ENCODE measurements at places on chromosomes 1 and 21.
A peak's percentile ranks its signal among the peaks of the same experiment; 100 is the strongest.

DNA sequence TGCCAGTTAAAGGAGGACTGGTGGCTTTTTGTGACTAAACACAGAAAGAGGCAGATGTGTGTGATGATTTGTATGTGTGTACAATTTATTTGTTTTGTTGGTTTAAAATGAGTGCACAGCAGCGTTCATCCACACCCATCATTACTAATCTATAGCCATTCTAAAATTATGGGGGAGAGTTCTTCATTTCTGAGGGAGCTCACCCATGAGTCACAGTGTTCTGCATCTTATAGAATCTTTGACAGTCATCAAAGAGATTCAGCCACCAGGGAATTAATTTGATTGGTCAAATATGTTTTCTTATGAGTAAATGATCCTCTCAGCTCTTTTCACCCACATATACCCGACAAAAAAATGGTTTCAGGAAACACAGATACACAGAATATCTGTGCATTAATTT lies 147.9 kb downstream of the GREM2 start:
- no peak for DNase-seq

- no peak for DNase-seq
These were observed 11.1 kb downstream of the PTPRC start for GRCh38 chr1:198649968-198650338.

GRCh38 chr1:182600036-182600713 lies 4.0 kb downstream of the RGS16 start:
- no peak for DNase-seq

DNA sequence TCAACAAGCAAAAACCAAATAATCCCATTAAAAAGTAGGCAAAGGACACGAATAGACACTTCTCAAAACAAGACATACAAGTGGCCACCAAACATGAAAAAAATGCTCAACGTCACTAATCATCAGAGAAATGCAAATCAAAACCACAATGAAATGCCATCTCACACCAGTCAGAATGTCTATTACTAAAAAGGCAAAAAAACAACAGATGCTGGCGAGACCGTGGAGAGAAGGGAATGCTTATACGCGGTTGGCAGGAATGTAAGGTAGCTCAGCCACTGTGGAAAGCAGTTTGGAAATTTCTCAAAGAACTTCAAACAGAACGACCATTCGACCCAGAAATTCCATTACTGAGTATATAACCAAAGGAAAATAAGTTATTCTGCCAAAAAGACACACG lies 145.1 kb upstream of the EDN2 start:
- no peak for DNase-seq

- no peak for DNase-seq
These were observed 75.4 kb downstream of the VWA5B1 start for GRCh38 chr1:20366056-20366462.

- DNase-seq, result no peak
These were observed 17.3 kb downstream of the SPSB1 start for GRCh38 chr1:9309991-9310390.

DNA sequence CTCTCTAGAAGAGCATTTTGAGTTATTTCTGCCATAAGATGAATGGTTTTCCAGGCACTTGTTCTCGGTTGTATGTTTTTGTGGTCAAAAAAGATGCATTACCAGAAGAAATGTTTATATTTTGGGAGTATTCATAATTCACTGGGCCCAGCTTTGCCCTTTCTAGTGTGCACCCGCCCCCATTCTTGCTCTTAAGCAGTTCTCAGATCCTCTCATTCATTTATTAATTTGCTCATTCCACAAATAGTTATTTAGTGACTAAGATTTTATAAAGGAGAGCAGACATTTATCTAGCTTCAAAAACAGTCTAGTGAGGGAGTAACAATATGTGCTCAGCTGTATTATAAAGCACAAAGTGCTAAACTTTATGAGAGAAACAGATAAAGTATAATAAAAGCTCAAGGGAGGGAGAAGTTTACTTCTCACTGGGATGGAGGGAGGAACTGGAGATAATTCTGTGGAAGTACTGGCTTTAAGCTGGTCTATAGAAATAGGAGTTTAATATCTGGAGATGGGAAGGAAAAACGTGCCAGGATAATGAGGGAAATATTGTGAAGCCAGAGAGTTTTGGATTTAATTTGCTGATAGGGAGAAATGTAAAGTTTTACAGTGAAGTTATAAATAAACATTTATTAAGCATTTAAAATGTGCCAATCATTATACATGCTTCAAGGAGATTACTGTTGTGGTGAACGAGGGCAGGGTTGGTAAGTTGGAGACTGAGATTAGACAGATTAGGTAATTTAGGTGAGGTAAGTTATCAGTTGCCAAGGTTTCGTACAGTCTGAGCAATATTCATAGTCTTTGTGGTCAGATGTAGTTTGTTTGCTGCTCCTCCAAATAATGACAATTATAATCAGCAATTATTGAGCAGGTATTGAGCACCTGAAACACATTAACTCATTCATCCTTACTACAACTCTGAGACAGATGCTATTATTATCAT lies 9.1 kb upstream of the MACF1 start:
- no peak for DNase-seq

- no peak for DNase-seq
These were observed 59.0 kb downstream of the MTR start for GRCh38 chr1:236853921-236854604.

GRCh38 chr1:185690527-185690926 lies 43.7 kb upstream of the HMCN1 start:
- DNase-seq, result no peak

DNA sequence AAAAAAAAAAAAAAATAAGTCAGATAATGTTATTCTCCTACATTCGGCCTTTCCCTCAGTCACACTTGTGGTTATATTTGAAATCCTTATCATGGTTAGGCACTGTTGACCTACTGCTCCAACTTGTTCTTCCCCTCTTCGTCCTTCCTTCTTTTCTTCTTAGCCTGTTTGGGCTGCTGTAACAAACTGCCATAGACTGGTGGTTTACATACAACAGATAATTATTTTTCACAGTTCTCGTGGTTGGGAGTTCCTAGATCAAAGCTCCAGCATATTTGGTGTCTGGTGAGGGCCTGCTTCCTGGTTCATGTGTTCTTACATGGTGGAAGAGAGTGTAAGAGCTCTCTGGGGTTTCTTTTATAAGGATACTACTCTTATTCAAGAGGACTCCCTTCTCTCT lies 73.4 kb downstream of the RABGAP1L start:
- peak; percentile 25 for DNase-seq

- DNase-seq, result no peak
These were observed 134.6 kb downstream of the HUNK start for GRCh38 chr21:32007456-32007855.

- no peak for DNase-seq
These were observed 65.1 kb upstream of the ARHGAP29 start for GRCh38 chr1:94302497-94302896.

GRCh38 chr1:169513208-169513607 lies 27.5 kb upstream of the SLC19A2 start:
- peak; percentile 40 for DNase-seq

- DNase-seq, result no peak
These were observed 2.0 kb upstream of the RAB7B start for GRCh38 chr1:206005234-206005633.

GRCh38 chr1:89854140-89854539 lies 33.3 kb downstream of the LRRC8D start:
- no peak for DNase-seq

DNA sequence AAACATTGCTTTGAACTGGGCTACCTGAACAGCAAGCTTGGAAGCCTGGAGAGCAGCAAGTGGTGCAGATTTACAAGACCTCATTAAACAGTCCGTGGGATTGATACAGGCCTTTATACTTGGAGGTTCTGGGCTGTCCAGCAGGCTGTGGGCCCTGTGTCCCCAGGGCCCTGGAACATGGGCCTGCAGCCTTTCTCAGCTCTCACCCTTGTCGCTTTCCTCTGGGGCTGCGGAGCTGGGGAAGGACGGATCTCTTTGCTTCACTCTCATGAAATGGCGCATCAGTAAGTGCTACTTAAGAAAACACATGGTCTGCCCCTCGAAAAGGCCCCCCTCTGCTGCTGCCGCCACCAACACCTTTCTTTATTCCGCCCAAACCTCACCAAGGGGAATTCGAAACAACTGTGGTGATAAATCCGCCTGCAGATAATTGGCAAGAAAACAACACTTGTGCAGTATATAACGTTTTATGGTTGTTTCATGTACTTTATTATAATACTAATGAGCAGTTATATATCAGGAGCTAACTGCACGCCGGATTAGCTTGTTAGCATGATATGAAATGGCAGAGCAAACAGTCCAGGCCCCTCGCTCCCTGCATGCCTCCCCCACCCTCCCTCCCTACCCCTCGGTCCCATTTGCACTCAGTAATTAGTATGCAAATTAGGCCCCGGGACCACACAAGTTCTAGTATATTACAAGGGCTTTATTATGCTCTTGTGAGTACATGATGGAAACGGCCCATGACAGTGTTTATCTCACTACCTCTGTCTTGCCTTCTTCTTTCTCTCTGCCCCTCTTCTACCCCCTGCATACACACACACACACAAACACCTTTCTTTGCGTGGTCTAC lies 131.5 kb downstream of the RNF220 start:
- DNase-seq, result no peak

DNA sequence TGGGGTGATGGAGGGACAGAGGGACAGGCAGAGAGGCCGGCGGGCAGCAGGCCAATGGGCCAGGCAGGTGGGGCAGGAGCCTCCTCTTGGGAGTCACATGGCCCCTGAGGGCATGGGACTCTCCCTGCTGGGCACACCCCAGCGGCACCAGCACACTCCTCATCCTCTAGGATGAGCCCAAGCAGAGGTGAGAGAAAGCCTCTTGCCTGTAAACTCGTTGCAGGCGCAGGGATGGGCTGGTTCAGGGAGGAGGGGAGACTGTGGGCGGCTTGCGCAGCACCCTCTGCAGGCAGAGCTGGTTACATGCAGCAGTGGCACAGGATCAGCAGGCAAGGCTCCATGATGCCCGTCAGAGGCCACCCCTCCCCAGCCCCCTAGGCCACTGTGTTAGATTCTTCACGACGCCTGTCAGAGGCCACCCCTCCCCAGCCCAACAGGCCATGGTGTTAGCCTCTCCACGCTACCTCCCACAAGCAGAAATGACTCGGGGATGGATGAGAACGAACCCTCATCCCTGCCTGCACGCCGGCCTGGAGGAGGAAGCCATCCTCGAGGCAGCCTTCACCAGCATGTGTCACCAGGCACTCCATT lies 209.7 kb upstream of the VAMP3 start:
- DNase-seq, result no peak

GRCh38 chr1:208628022-208628914 lies 384.1 kb upstream of the PLXNA2 start:
- no peak for DNase-seq

DNA sequence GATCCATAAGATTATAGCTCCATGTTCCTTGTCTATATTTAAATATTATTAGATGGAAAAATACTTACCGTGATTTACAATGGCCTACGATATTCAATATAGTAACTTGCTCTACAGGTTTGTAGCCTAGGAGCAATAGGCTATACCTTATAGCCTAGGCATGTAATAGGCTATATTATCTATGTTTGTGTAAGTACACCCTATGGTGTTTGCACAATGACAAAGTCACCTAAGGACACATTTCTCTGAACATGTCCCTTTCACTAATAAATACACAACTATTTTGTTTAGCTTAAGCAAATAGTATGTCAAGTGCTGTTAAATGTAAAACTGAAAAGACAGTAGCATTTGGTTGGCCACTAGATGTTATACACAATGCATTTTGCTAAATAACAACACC lies 248.9 kb upstream of the ADGRL4 start:
- DNase-seq, result no peak

GRCh38 chr1:93827633-93828366 lies 51.2 kb downstream of the DNTTIP2 start:
- DNase-seq, result no peak

DNA sequence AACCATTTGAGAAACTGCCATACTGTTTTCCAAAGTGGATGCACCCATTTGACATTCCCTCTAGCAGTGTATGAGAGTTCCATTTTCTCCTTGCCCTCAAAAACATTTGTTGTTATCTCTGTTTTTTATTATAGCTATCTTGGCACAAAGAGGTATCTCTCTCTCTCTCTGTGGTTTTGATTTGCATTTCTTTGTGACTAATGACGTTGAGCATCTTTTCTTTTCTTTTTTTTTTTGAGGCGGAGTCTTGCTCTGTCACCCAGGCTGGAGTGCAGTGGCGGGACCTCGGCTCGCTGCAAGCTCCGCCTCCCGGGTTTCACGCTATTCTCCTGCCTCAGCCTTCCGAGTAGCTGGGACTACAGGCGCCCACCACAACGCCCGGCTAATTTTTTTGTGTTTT lies 17.4 kb upstream of the ZMYM6 start:
- DNase-seq, result no peak

DNA sequence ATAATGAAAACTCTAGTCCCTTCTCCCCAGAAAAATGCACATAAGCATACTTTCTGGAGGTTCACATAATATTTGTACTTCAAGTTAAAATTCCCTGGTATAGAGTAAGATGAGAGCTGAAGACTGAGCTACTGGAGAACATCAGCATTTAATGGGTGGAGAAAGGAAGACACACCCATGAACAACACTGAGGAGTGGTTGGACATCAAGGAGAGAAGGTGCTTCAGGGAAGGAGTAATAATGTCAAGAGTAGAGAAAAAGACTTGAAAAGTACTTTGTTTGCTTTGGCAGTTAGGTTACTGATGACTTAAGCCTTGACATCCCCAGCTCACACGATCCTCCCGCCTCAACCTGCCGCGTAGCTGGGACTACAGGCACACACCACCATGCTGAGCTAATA lies 21.9 kb downstream of the PEA15 start:
- DNase-seq, result no peak

- DNase-seq, result peak; percentile 2
These were observed 54.5 kb downstream of the EXO1 start for GRCh38 chr1:241902391-241903065.

DNA sequence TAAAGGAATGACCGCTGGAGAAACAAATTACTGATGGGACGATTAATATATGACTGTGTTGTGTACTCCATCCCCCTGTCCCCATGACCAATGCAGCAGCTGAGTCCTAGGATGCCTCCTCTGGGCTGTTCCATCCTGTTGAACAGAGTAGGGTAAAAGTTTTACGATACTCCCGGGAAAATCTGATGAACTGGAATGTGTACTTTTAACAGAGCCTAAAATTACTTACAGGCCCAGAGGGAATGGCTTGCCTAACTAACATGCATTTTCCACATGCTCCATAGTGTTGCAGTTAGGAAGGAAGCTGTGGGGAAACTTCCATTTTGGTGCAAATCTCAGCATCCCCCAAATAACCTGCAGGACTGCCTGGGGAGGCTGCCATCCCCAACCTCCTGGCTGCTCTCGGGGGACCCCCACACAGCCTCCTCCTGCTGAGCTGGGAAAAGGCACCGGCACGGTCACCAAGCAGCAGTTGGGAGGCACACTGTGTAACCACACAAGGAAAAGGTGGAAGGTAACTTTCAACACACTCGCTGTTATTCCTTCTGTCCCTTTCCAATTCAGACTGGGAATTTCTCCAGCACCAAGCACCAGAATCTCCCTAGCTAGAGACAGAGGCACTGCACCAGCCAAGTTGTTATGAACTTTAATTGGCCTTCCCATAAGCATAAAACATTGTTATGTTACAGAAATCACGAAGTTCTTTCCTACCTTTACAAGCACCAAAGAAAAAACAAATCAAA lies 97.2 kb downstream of the BCAR3 start:
- no peak for DNase-seq
